Right forelimb (tissue), 1 donor: ENCODE measurements at places on chromosomes 11 and 22.

- no peak for DNase-seq
Observed at GRCh38 chr22:49513358-49513851, 314.3 kb downstream of the BRD1 start.

DNA sequence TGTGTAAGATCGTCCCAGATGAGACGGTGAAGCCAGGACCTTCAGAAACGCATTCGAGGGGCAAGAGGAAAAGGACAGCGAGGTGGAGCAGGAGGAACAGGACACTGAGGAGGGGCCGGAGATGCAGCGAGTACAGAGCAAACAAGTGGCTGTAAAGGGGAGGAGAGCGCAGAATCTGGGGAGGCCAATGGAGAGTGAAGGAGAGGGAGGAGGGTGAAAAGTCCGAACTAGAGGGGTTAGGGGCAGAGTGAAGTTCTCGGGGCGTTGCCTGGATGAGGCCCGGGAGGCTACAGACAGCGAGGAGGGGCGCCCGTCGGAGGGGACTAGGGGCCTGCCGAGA, 8.8 kb upstream of the PPIL2 start:
- DNase-seq = no peak

DNA sequence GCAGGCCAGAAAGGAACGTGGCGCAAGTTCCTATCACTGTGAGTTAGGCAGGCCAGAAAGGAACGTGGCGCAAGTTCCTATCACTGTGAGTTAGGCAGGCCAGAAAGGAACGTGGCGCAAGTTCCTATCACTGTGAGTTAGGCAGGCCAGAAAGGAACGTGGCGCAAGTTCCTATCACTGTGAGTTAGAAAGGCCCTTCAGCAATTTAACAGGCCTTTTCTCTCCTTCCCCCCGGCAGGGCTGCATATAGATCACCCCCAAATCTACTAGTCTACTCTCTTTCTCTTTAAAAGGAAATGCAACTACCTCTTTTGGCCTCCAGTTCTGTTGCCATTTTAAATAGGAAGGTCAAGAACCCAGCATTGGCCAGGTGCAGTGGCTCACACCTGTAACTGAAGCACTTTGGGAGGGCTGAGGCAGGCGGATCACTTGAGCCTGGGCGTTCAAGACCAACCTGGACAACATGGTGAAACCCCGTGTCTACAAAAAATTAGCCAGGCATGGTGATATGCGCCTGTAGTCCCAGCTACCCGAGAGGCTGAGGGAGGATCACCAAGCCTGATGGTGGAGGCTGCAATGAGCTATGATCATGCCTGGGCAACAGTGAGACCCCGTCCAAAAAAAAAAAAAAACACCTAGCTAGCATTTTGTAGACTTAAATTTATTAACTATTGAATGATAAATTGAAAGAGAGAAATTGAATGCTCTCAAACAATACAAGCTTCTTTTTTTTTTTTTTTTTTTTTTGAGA, 14.9 kb downstream of the FAM118B start:
- DNase-seq = no peak

GRCh38 chr11:87110443-87111131, 72.9 kb downstream of the TMEM135 start:
- no peak for DNase-seq

DNA sequence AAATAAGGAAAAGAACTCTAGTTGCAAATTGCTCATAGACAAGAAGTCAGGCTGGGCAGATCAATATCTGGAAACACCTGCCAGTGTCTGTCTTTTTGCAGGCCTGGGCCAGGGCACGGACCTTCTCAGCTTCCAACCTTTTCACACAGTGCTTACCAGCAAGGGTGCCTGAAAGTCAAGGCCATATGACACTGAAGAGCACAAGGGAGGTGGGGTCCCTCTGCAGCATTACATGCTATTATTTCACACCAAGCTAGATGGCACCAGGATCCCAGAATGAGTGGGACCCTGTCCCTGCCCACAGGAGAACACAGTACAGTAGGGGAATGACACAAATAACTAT, 5.9 kb upstream of the PEX26 start:
- DNase-seq = no peak

DNA sequence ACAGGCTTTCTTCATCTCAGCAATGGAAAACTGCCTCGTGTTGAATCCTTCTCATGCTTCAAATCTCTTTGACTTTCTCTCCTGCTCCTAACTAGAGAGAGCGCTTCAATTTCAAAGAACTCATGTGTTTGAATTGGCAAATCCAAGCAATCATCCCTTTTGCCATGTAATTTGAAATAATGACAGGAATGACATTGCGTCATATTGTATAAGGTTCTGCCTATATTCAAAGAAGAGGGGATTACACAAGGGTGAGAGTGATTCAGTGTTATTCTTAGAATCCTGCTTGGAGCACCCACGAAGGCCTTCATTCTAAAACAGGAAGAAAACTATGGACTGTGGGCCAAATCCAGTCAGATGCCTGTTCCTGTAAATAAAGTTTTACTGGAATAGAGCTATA, 720.6 kb downstream of the JRKL start:
- no peak for DNase-seq
